ENCODE measurements at places on chromosomes 4 and X. TPM values are rescaled to one million over a fixed set of nuclear protein-coding genes. Genes with fewer than 3 reads are reported as not detected.
A peak's percentile ranks its signal among the peaks of the same experiment; 100 is the strongest.

- peaks cover 53% of the 10 kb centered on the region for H3K4me1 ChIP-seq
- H3K4me3 ChIP-seq = no peak overlapping the region
- DNase-seq = no peak
- peak overlapping the region; percentile 81 for H3K27ac ChIP-seq
- H3K27me3 ChIP-seq = no peaks in the 10 kb centered on the region
Measured at GRCh38 chr4:77006753-77007353, 57.3 kb downstream of the SEPTIN11 start.

GRCh38 chrX:121733514-121733913 is 686.1 kb downstream of the GLUD2 start:
- peak; percentile 29 for DNase-seq
- H3K27ac ChIP-seq = no peak overlapping the region
- H3K27me3 ChIP-seq = no peaks in the 10 kb centered on the region
- no peaks in the 10 kb centered on the region for H3K36me3 ChIP-seq

DNA sequence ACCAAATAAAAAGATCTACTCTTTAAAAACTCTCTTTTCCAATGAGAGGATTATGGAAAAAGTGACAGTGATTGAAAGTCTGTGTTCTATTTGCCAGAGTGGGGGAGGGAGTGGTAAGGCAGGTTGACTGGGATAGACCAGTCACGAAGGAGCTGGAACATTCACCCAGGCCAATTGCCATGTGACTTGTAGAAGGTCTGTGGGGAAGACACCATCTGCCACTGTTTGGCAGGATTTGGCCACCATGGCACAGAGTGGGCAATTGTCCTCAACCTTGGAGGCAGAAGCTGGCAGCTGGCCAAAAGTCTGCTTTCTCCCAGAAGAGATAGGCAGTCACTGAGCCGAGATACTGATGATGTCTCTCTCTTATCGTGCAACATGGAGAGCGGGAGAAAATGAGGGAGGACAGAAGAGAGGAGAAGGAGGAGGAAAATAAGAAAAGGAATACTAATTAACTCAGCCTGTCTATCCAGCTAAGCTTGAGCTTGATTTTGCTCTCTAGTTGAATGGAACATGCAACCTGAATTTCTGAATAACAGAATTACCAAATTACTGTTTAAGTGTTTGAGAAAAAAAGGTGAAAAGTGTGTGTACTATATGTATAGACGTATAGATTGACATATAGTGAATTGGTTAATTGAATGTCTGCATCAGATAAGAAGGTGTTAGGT is 267.1 kb downstream of the ARHGAP24 start:
- no peak overlapping the region for H3K27ac ChIP-seq
- H3K36me3 ChIP-seq = no peaks in the 10 kb centered on the region
- no peak overlapping the region for H3K4me3 ChIP-seq
- H3K27me3 ChIP-seq = no peaks in the 10 kb centered on the region

DNA sequence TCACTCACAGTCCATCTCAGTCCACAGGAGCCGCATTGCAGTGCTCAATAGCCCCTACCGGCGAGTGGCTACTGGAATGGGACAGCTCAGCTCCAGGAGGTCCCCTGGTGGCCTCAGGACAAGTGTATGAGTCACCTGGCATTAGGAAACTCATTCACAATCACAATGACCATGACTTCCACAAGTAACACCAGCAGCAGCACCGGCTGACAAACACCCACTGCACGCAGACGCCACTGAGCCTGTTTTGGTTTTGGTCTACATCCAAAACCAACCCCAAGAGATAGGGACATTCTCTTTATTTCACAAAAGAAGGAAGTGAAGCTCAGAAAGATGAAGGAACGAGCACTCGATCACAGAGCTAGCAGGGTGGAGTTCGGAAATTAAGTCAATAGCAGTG is 8.1 kb downstream of the JAKMIP1 start:
- no peak overlapping the region for H3K4me3 ChIP-seq
- peaks cover 4% of the 10 kb centered on the region for H3K27me3 ChIP-seq
- no peaks in the 10 kb centered on the region for H3K4me1 ChIP-seq
- no peak for DNase-seq

Gene FGF13
- total RNA-seq = 5.1 TPM

DNA sequence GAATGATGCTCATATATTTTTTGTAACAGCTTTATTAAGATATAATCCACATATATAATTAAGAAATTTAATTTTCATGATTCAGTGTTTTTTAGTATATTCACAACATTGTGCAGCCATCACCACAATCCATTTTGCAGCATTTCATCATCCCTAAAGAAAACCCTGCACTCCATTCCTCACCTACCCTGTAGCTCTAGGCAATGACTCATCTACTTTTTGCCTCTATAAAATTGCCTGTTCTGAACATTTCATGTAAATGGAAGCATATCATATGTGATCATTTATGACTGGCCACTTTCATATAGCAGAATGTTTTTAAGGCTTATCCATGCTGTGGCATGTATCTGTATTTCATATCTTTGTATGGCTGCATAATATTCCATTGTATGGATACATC is 339.9 kb downstream of the MAPK10 start:
- no peak for DNase-seq
- H3K36me3 ChIP-seq = no peaks in the 10 kb centered on the region
- H3K4me1 ChIP-seq = peaks cover 4% of the 10 kb centered on the region
- peaks cover 7% of the 10 kb centered on the region for H3K27me3 ChIP-seq

- H3K4me3 ChIP-seq = no peak overlapping the region
- H3K36me3 ChIP-seq = no peaks in the 10 kb centered on the region
- peak overlapping the region; percentile 35 for H3K27ac ChIP-seq
- H3K4me1 ChIP-seq = no peaks in the 10 kb centered on the region
- peak; percentile 38 for DNase-seq
Measured at GRCh38 chr4:99998062-99998867, 48.2 kb upstream of the H2AZ1 start.

GRCh38 chr4:60657807-60658206 is 542.3 kb upstream of the ADGRL3 start:
- no peak overlapping the region for H3K27ac ChIP-seq
- no peak overlapping the region for H3K4me3 ChIP-seq
- DNase-seq = no peak
- no peaks in the 10 kb centered on the region for H3K4me1 ChIP-seq
- H3K27me3 ChIP-seq = no peaks in the 10 kb centered on the region

- no peaks in the 10 kb centered on the region for H3K27me3 ChIP-seq
- no peak for DNase-seq
- H3K27ac ChIP-seq = no peak overlapping the region
- H3K4me1 ChIP-seq = no peaks in the 10 kb centered on the region
- no peaks in the 10 kb centered on the region for H3K36me3 ChIP-seq
Measured at GRCh38 chrX:133869270-133869669, 116.1 kb downstream of the GPC3 start.

GRCh38 chrX:6832619-6833018 is 297.7 kb upstream of the VCX3A start:
- DNase-seq = no peak
- no peaks in the 10 kb centered on the region for H3K36me3 ChIP-seq
- H3K27me3 ChIP-seq = no peaks in the 10 kb centered on the region
- no peaks in the 10 kb centered on the region for H3K4me1 ChIP-seq

- DNase-seq = no peak
- H3K27ac ChIP-seq = no peak overlapping the region
- H3K4me1 ChIP-seq = no peaks in the 10 kb centered on the region
- H3K27me3 ChIP-seq = no peaks in the 10 kb centered on the region
- H3K36me3 ChIP-seq = no peaks in the 10 kb centered on the region
Measured at GRCh38 chrX:93932471-93933220, 258.6 kb downstream of the FAM133A start.

- H3K27me3 ChIP-seq = no peaks in the 10 kb centered on the region
- H3K4me1 ChIP-seq = no peaks in the 10 kb centered on the region
- DNase-seq = no peak
- no peak overlapping the region for H3K4me3 ChIP-seq
Measured at GRCh38 chr4:14259936-14260335, 632.4 kb upstream of the BOD1L1 start.

Gene HDX
- total RNA-seq = 8.9 TPM

DNA sequence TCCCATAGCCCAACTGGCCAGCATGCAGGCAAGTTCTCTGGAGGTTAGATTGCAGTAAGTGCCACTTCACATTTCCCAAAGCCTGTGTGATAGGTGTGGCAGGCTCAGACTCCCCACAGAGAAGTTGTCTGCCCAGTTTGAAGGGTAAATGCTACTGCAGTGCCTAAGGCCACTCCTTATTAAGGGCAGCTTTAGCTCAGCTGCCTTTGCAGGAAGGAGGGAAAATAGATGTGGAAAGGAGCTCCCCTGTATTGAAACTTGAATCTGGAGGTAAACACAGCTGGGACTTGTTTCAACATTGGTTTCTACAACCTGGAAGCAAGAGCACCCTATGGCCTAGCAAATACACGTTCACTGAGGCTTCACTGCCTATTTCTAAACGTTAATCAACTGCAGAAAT is 22.4 kb downstream of the NEXMIF start:
- no peak overlapping the region for H3K27ac ChIP-seq
- H3K4me1 ChIP-seq = no peaks in the 10 kb centered on the region
- no peaks in the 10 kb centered on the region for H3K27me3 ChIP-seq
- no peak overlapping the region for H3K4me3 ChIP-seq
- no peaks in the 10 kb centered on the region for H3K36me3 ChIP-seq

DNA sequence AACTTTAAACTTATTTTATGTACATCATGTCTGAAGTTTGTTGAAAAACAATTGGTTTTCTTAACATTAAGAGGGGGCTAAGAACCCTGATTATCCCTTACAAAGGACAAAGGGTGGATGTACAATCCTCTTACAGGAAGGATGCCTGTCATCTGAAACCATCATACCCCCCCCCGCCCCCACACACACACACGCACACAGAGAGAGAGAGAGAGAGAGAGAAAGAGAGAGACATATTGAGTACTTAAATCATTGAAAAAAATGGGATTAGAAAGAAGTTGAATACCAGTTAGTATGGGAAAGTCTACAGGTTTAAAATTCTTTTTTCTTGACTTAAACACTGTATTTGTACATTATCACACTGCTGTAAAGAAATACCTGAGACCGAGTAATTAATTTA is 10.9 kb upstream of the PGM2 start:
- H3K27me3 ChIP-seq = no peaks in the 10 kb centered on the region
- no peaks in the 10 kb centered on the region for H3K36me3 ChIP-seq
- no peak overlapping the region for H3K27ac ChIP-seq
- no peaks in the 10 kb centered on the region for H3K4me1 ChIP-seq

GRCh38 chrX:41468647-41469323 is 21.6 kb downstream of the NYX start:
- H3K4me1 ChIP-seq = no peaks in the 10 kb centered on the region
- no peaks in the 10 kb centered on the region for H3K36me3 ChIP-seq
- no peak overlapping the region for H3K4me3 ChIP-seq
- no peak overlapping the region for H3K27ac ChIP-seq
- no peaks in the 10 kb centered on the region for H3K27me3 ChIP-seq

GRCh38 chr4:139668036-139668435 is 2.4 kb downstream of the MGST2 start:
- H3K36me3 ChIP-seq = no peaks in the 10 kb centered on the region
- H3K4me3 ChIP-seq = no peak overlapping the region
- no peak overlapping the region for H3K27ac ChIP-seq

Gene CT45A2
- total RNA-seq = not detected

- H3K27me3 ChIP-seq = peaks cover 2% of the 10 kb centered on the region
- H3K27ac ChIP-seq = no peak overlapping the region
- no peak overlapping the region for H3K4me3 ChIP-seq
- no peak for DNase-seq
- no peaks in the 10 kb centered on the region for H3K36me3 ChIP-seq
Measured at GRCh38 chr4:77349796-77350195, 192.8 kb downstream of the CCNG2 start.

DNA sequence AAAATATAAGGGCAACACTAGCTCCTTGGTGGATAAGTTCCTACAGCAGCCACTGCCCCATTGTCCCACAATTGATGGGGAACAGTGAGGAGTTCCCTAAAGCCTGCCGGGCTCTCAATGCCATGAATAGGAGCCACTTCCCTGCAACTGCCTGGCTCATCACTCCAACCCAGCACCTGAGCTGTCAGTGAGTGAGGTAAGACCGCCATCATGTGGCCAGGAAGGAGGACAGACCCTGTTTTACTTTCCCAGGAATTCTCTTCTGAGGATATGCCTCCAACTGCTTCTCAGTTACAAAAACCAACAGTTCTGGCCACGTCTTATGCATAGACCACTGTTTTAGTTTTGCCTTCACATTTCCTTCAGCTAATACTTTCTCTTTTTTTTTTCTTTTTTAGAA is 45.5 kb downstream of the SRPX start:
- H3K36me3 ChIP-seq = no peaks in the 10 kb centered on the region
- H3K4me1 ChIP-seq = no peaks in the 10 kb centered on the region
- no peaks in the 10 kb centered on the region for H3K27me3 ChIP-seq
- H3K4me3 ChIP-seq = no peak overlapping the region
- peak; percentile 16 for DNase-seq
- no peak overlapping the region for H3K27ac ChIP-seq

DNA sequence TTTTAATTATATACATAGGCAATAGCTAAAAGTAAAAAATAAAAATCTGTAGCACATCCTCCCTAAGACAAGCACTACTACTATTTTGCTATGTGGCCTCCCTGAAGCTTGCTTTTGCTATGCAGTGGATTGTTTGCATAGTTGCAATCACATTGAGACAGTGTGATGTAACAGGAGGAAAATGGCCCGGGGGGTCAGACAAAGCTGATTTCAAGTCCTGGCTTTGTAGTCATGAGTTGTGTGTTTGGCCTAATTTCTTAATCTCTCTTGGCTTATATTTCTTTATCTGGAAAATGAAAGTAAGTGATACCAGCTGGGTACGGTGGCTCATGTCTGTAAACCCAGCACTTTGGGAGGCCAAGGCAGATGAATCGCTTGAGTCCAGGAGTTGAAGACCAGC is 166.6 kb downstream of the LHFPL1 start:
- no peaks in the 10 kb centered on the region for H3K27me3 ChIP-seq
- H3K4me3 ChIP-seq = no peak overlapping the region
- H3K27ac ChIP-seq = no peak overlapping the region
- no peaks in the 10 kb centered on the region for H3K36me3 ChIP-seq
- peak; percentile 33 for DNase-seq

DNA sequence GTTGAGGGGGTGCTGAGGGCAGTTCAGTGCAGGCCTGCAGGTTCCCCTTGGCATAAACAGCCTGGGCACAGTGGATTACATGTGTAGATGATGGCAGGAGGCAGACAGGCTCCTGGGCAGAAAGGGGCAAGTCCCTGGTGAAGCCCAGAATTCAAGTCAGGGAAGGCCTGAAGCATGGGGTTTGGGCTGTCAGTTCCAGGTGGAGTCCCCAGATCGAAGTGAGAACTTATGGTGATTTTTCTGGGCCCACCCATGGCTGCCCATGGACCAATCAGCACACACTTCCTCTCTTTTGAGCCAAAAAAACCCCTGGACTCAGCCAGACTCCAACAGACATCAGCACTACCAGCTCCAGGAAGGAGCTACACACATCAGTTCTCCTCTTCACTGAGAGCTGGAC is 529.1 kb downstream of the PPARGC1A start:
- H3K36me3 ChIP-seq = no peaks in the 10 kb centered on the region
- no peaks in the 10 kb centered on the region for H3K27me3 ChIP-seq
- H3K27ac ChIP-seq = no peak overlapping the region
- no peak overlapping the region for H3K4me3 ChIP-seq
- DNase-seq = no peak

Gene FRG2
- not detected for total RNA-seq

DNA sequence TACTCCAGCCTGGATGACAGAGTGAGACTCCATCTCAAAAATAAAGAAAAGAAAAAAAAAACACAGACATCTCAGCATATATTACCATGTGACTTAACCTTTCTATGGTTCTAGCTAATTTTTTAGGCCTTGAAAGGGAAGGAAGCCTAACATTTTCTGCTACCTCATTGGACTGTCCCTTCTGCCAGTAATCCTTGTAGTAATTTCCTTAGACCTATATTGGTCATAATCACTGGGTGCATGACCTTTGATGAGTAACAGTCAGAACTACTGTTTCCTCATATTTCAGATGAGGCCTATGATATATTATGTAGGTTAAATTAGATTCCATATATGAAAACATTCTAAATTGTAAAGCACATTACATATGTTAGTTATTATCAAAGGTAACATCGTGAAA is 9.6 kb downstream of the XIAP start:
- no peaks in the 10 kb centered on the region for H3K36me3 ChIP-seq
- DNase-seq = no peak
- H3K27me3 ChIP-seq = no peaks in the 10 kb centered on the region
- no peak overlapping the region for H3K4me3 ChIP-seq
- H3K4me1 ChIP-seq = no peaks in the 10 kb centered on the region
- no peak overlapping the region for H3K27ac ChIP-seq

All from astrocyte (in vitro differentiated cells and primary cell).